Activated CD4-positive, CD25-positive, alpha-beta regulatory T cell treated with anti-CD3 and anti-CD28 coated beads, Interleukin-2, amount 50 U/mL, for 16 hours (primary cell): ENCODE measurements at places on chromosomes 12 and 14.

GRCh38 chr12:86148071-86148470 is 108.1 kb downstream of the MGAT4C start:
- DNase-seq: no peak

GRCh38 chr12:124661341-124661740 is 93.9 kb upstream of the NCOR2 start:
- no peak for DNase-seq

DNA sequence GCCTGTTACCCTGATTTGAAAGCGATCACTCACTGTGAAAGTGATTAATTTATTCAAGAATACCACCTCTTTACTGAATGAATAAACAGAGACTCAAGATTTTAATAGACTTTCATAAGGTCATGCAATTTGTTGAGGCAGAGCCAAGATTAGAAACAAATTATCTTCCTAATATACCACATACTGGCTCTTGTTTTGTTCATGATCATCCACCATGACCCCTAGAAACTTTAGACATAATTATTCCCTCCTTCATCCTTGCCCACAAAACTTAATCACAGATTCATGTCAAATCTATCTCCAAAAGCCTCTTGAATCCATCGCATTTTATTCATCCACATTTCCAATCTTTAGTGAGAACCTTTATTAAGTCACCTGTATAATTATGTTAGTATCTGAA is 152.3 kb downstream of the ATXN7L3B start:
- DNase-seq: no peak

GRCh38 chr14:65229748-65230728 is 127.7 kb upstream of the MAX start:
- no peak for DNase-seq

DNA sequence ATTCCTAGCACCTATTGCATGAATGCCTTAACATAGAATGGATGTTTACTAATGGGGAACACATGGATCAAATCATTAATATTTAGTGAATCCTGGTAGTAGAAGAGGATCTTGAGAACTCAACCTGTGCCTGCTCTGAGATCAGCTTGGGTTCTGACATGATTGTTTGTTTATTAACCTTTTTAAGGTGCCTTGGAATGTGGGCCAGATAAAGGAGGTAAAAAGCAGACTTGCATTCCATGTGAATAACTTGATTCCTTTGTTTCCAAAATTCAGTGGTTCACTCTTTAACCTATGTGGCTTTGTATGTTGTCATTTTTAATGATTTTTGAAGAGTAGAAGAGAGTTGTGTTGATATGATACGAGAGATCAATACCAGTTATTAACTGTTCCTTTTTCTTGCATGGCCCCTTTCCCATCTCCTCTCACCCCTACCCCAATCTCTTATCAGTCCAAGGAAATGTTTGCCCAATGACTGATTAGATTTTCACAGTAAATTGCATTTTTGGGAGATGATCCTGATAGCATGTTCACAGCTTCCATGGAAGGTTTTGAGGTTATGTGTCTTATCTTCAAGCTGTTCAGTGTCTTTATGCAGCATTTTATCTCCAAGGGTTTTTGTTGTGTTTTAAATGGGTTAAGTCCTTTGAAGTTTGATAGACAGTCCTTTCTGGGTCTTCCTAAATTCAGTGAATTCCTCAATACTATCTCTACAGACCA is 193.7 kb upstream of the FRMD6 start:
- no peak for DNase-seq

DNA sequence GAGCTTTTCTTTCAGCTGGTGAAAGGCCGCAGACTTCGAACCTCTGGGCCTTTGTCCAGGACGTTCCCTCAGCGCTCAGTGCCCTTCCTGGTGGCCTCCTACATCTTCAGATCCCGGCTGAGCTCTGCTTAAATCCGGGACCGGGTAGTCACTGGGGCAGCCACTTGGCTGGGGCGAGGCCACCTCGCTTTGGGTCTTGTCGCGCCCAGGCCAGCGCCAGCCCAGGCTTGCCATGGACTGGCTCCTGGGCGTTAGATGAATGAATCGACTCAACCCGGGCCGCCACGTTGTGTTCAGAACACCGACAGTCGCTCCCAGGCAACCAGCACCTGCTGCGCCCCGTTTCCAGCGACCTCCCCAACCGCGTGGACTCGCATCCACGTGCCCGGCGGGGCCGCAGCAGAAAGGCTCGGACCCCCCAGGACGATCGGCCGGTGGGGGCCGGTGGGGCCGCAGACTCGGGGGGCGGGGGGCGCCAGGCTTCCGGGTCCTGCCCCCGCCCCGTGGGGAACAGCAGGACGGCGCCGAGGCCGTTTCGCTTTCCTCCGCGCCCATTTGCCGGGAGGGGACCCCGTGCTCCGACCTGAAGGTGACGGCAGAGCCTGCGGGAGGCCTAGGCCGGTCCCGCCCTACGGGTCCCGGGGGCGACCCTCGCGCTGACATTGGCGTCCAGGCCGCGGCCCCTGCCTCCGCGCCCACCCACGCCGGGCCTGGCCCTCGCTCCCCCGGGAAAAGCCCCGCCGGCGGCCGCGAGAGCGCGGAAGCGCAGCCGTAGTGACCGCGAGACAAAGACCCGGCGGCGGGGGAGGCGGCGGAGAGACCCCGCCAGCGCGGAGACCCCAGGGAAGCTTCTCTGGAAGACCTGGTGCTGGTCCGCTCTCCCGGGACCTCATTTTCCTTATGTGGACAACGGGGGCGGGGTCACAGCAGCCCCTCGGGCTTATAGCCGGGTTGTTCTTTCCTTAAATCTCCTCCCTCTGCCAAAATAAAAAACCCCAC is 37.3 kb upstream of the RCOR1 start:
- peak; percentile 15 for DNase-seq

- no peak for DNase-seq
Observed at GRCh38 chr14:23550131-23550811, 1.3 kb downstream of the ZFHX2 start.
